ENCODE measurements at places on chromosomes 6 and 20. TPM values are rescaled to one million over a fixed set of nuclear protein-coding genes. Genes with fewer than 3 reads are reported as not detected.

The RHAG gene
- not detected for polyA plus RNA-seq

The PRSS35 gene
- not detected for polyA plus RNA-seq

DNA sequence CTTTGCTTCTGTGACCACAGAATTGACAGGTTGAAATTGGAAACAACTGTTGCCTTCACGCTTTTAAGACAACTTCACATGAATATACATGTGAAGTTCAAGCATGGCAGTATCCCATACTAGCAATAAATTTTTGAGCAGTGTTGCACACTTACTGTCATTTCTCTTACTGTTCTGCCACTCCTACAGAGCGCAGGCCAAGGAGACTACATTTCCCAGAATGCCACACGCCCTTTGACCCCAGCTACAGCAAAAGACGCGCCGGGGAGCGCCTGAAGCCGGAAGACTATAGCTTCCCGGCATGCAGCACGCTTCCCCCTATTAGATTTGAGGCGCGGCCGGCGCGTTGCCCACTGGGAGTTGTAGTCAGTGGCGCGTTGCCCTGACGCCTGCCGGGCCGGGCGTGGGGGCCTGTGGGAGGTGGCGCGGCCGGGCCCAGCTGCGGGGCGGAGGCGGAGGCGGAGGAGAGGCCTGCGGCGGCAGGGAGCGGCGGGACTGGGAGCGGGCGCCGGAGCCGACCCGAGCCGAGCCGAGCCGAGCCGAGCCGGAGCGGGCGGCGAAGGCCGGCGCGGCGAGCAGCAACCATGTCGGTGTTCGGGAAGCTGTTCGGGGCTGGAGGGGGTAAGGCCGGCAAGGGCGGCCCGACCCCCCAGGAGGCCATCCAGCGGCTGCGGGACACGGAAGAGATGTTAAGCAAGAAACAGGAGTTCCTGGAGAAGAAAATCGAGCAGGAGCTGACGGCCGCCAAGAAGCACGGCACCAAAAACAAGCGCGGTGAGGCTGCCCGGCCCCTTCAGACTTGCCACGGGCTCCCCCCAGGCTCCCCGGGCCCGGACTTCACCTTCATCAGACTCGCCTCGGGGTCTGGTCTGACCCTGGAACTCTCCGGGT lies at the start of gene CHMP4B:
TSS of gene CHMP4B (plus strand) at position 464 of the 891 bp plus-strand sequence. CDS start at position 585, 121 bp downstream.
- H3K4me3 ChIP-seq: peak within 1 kb of the TSS; percentile 100
- peaks cover 38% of the 10 kb centered on the region for H3K4me1 ChIP-seq
- peak within 1 kb of the TSS; percentile 94 for H3K27ac ChIP-seq
- peak; percentile 98 for DNase-seq
- no peaks in the 10 kb centered on the region for H3K27me3 ChIP-seq

- H3K4me3 ChIP-seq: no peak overlapping the region
- H3K4me1 ChIP-seq: no peaks in the 10 kb centered on the region
- H3K27me3 ChIP-seq: no peaks in the 10 kb centered on the region
Observed at GRCh38 chr6:168113226-168113625, 34.2 kb upstream of the FRMD1 start.

DNA sequence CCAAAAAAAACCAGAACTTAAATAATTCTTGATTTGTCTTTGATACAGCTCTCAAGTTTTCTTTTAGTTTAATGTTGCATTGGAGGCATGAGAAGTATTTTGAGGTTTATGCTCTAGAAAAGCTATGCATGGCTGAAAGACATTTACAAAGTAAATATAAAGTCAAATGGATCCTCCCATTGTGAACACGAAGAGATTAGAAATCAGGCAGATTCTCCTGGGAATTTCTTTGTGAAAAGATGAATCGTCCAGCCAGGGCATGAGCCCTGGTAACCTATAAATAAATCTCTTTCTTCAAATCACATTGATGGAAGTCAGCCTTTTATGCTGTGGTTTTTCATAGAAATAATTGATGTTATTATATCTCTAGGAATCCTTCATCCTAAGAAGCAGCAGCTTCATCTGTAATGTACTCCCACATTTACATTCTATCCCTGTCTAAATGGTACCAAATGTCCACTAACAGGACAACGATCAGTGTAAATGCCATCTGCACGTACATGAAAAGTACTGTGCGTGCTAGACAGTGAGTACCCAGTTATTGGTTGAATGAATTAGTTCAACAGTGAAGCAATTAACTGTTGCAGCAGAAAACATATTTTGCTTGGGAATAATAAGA lies 143.6 kb downstream of the ALDH8A1 start:
- no peak overlapping the region for H3K27ac ChIP-seq
- peaks cover 10% of the 10 kb centered on the region for H3K27me3 ChIP-seq
- no peak overlapping the region for H3K4me3 ChIP-seq
- no peaks in the 10 kb centered on the region for H3K4me1 ChIP-seq
- no peak for DNase-seq
- no peaks in the 10 kb centered on the region for H3K36me3 ChIP-seq

The GTSF1L gene
- not detected for polyA plus RNA-seq

DNA sequence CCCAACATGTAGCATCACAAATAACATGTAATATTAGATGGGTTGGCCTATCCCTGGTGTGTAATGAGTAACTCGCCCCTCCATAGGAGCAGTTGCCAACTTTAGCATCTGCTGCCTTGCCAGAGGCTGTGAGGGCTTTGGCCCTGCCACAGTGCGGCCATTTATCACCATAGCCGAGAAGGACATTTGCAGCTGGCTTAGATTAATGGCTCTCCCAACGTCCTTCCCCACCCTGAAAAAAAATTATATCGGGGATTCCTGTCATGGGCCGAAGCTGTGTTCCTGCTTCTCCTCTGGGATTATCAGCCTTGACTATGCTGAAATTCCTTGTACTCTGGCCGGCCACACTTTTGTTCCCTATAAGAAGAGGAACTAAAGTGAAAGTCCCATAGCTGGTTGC lies 7.6 kb upstream of the ADIG start:
- no peak overlapping the region for H3K27ac ChIP-seq
- H3K4me1 ChIP-seq: no peaks in the 10 kb centered on the region
- no peak overlapping the region for H3K4me3 ChIP-seq
- H3K36me3 ChIP-seq: no peaks in the 10 kb centered on the region
- H3K27me3 ChIP-seq: no peaks in the 10 kb centered on the region
- no peak for DNase-seq

- DNase-seq: no peak
- no peaks in the 10 kb centered on the region for H3K4me1 ChIP-seq
- no peak overlapping the region for H3K27ac ChIP-seq
- H3K4me3 ChIP-seq: no peak overlapping the region
- no peaks in the 10 kb centered on the region for H3K27me3 ChIP-seq
- H3K36me3 ChIP-seq: no peaks in the 10 kb centered on the region
Observed at GRCh38 chr20:60310560-60311349, 352.5 kb downstream of the CDH26 start.

The SLC17A3 gene
- polyA plus RNA-seq: not detected

The HLA-B gene
- polyA plus RNA-seq: 6,451 TPM

DNA sequence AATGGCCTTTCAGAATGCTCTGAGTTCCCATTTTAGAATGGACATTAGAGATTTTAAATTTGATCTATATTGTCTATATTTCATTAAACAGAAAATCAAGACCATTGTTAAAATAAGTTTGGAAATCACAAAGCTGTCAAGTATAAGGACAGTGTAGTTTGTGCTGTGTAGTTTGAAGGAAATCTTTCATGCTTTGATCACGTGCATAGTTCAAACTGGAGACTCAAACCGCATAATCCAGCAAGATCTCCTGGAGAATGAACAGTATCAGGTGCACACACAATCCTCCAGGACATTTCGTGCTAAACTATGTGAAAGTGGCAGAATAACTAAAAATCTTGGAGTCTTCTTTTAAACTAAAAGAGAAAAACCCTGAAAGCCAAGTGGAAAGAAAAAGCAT lies 60.8 kb upstream of the TBXT start:
- H3K4me1 ChIP-seq: peaks cover 5% of the 10 kb centered on the region
- no peak overlapping the region for H3K4me3 ChIP-seq
- DNase-seq: no peak
- no peaks in the 10 kb centered on the region for H3K36me3 ChIP-seq
- no peak overlapping the region for H3K27ac ChIP-seq
- H3K27me3 ChIP-seq: peaks cover 59% of the 10 kb centered on the region

DNA sequence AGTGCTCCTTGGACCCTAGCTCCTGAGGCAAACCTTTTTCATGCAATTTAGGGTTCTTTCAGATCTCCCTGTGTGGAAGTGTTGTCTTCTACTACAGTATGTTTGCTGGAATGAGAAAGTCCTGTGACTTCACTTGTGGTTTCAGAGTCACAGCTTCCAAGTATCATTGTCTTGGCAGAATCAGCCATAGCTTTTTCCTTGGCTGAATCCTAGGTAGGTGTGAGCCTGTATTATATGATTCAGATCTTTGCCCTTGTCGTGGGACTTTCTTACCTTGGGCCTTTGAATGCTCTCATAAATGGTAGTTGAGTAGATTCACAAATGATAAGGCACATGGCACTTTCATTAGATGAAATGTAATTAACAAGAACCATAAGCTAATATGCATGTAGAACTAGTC lies 16.5 kb downstream of the CARMIL1 start:
- no peaks in the 10 kb centered on the region for H3K36me3 ChIP-seq
- no peak overlapping the region for H3K27ac ChIP-seq
- no peak overlapping the region for H3K4me3 ChIP-seq
- H3K27me3 ChIP-seq: no peaks in the 10 kb centered on the region
- no peak for DNase-seq
- peaks cover 14% of the 10 kb centered on the region for H3K4me1 ChIP-seq

- H3K36me3 ChIP-seq: no peaks in the 10 kb centered on the region
- no peak overlapping the region for H3K4me3 ChIP-seq
- no peak for DNase-seq
- peaks cover 18% of the 10 kb centered on the region for H3K27me3 ChIP-seq
Observed at GRCh38 chr20:37259031-37259430, 2.6 kb downstream of the GHRH start.

- peaks cover 29% of the 10 kb centered on the region for H3K4me1 ChIP-seq
- no peaks in the 10 kb centered on the region for H3K36me3 ChIP-seq
- peak overlapping the region; percentile 98 for H3K27ac ChIP-seq
- peak overlapping the region; percentile 98 for H3K4me3 ChIP-seq
Observed at GRCh38 chr6:109096208-109096607, 901 bp downstream of the CEP57L1 start.

GRCh38 chr20:24835195-24835594 lies 113.9 kb upstream of the CST7 start:
- no peak overlapping the region for H3K4me3 ChIP-seq
- peaks cover 37% of the 10 kb centered on the region for H3K27me3 ChIP-seq
- no peak for DNase-seq
- H3K4me1 ChIP-seq: no peaks in the 10 kb centered on the region

GRCh38 chr20:49475292-49476015 lies 7.0 kb downstream of the KCNB1 start:
- peaks cover 79% of the 10 kb centered on the region for H3K27me3 ChIP-seq
- no peak overlapping the region for H3K4me3 ChIP-seq
- no peak overlapping the region for H3K27ac ChIP-seq
- peaks cover 7% of the 10 kb centered on the region for H3K36me3 ChIP-seq
- H3K4me1 ChIP-seq: no peaks in the 10 kb centered on the region

GRCh38 chr20:17896193-17896723 lies 72.3 kb downstream of the SNX5 start:
- no peak for DNase-seq
- H3K4me1 ChIP-seq: peaks cover 54% of the 10 kb centered on the region

DNA sequence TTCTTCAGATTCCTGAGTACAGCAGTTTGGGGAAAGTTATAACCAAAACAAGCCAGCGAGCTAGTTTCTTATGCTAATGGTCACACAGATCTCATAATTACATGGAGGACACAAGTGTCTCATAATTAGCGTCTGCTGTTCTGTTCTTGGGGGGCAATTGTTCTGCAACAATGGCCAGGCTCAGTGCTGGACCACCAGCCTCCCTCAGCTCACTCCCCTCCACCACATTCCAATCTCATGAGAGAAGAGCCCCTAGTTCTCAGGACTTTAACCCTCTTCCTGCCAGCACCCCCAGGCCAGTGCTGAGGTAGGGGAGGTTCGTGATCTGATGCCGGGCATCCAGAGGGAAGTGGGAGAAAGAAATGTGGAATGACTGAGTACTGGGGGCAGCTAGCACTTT lies 20.2 kb upstream of the TOX2 start:
- no peak overlapping the region for H3K4me3 ChIP-seq
- H3K4me1 ChIP-seq: no peaks in the 10 kb centered on the region
- H3K36me3 ChIP-seq: peaks cover 5% of the 10 kb centered on the region
- H3K27ac ChIP-seq: no peak overlapping the region

The CYP24A1 gene
- not detected for polyA plus RNA-seq

DNA sequence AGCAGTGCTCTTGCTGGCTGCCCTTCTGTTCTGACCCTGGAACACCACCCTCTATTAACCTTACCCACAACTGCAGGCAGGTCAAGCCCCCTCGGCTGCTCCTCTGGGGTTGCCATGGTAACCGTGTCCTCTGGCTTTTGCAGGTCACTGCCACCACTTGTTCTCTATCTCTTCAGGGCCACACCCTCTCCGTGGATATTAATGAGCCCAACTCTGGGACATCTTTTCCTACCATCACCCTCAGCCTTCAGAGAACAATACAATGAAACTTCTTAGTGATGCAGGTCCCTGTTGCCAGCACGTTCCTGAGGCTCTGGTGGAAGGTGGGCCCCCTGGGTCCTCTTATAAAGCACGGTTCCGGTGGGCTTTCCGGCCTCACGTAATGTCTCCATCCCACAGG lies 30.8 kb upstream of the MICB start:
- H3K27ac ChIP-seq: peak overlapping the region; percentile 99
- no peaks in the 10 kb centered on the region for H3K27me3 ChIP-seq
- no peak for DNase-seq

The IMPG1 gene
- polyA plus RNA-seq: not detected

DNA sequence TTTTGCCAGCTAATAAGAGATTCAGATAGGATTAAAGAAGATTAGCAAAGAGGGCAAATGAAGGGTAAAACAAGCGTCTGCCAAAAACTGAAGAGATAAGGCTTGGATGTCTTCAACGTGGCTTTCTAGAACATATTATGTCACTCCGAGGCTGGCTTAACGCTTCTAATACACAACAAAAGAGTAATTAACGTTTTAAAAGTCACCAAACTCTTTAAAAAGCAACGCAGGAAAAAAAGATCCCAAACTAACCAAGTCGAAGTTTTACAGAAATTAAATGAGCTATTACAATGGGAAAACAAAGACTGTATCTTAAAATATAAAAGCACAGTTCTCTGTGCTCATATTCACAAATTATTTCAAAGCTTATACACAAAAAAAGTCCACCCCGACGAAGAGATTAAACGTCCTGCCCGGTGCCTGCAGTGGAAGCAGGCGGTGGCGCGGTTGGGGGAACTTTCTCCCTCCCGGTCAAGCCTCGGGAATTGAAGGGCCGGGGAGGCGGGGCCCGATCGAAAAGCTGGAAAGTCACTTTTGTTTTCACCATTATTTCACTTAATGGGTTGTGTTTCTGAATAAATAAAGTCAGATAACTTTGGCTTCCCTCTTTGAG lies 1.2 kb downstream of the MAK start:
- no peaks in the 10 kb centered on the region for H3K36me3 ChIP-seq
- H3K27me3 ChIP-seq: peaks cover 62% of the 10 kb centered on the region
- peak overlapping the region; percentile 87 for H3K4me3 ChIP-seq
- peaks cover 27% of the 10 kb centered on the region for H3K4me1 ChIP-seq
- no peak for DNase-seq

- H3K36me3 ChIP-seq: no peaks in the 10 kb centered on the region
- no peak overlapping the region for H3K27ac ChIP-seq
- peaks cover 12% of the 10 kb centered on the region for H3K4me1 ChIP-seq
- no peak overlapping the region for H3K4me3 ChIP-seq
- peaks cover 55% of the 10 kb centered on the region for H3K27me3 ChIP-seq
Observed at GRCh38 chr6:6251555-6252280, 68.7 kb downstream of the F13A1 start.

- H3K4me1 ChIP-seq: peaks cover 16% of the 10 kb centered on the region
- H3K27me3 ChIP-seq: peaks cover 37% of the 10 kb centered on the region
- H3K36me3 ChIP-seq: no peaks in the 10 kb centered on the region
- H3K27ac ChIP-seq: peak overlapping the region; percentile 54
- no peak for DNase-seq
Observed at GRCh38 chr6:13014504-13015378, 298.2 kb downstream of the PHACTR1 start.

GRCh38 chr6:143601504-143601903 lies 76.3 kb upstream of the PHACTR2 start:
- no peak overlapping the region for H3K4me3 ChIP-seq
- H3K36me3 ChIP-seq: peaks cover 4% of the 10 kb centered on the region
- no peak for DNase-seq
- H3K27me3 ChIP-seq: no peaks in the 10 kb centered on the region
